NCI-H2029 (cell line): ENCODE measurements at places on chromosomes 16 and 17.
A peak's percentile ranks its signal among the peaks of the same experiment; 100 is the strongest.

- DNase-seq: no peak
Measured at GRCh38 chr17:27065588-27065987, 228.3 kb upstream of the WSB1 start.

DNA sequence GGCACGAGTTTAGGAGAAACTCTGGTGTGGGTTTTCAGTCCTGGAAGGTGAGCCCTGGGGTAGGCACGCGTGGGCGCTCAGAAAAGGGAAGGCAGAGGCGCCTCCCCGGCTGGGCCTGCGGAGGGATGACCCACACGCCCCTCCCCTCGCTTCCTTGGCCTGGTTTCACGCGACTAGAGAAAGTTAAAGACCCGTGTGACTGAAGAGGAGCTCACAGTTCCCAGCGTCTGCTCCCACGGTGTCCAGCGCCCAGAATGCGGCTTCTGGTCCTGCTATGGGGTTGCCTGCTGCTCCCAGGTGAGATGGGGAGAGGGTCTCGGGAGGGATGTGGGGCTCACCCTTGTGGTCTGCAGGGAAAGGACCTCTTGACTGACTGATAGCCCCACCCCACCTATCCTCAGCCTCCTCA, at the start of gene CD300LG:
TSS of gene CD300LG (plus strand) at position 214 of the 409 bp plus-strand sequence. CDS start at position 255, 41 bp downstream.
- DNase-seq: no peak

DNA sequence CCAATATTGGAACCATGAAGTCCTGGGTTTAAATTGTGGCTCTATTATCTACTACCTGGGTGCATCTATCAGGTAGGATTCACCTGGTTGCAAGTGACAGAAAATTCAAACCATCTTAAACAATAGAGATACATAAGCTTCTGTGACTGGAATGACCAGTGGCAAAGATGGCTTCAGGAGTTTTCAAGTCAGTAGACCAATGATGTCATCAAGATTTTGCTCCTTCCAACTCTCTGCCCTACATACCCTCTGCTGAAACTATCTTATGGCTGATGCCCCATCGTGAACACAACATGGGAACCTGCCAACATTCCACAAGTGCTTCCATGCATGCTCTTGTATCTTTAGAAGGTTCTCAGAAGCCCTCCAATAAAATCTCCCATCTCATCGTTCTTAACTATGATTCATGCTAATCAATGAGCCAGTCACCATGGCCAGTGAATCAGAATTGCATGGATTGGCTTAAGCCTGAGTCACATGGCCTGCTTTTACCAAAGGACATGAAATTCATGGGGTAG, 180.9 kb downstream of the GRIN2A start:
- DNase-seq: no peak

GRCh38 chr16:79151-80054, 1.4 kb downstream of the MPG start:
- no peak for DNase-seq

DNA sequence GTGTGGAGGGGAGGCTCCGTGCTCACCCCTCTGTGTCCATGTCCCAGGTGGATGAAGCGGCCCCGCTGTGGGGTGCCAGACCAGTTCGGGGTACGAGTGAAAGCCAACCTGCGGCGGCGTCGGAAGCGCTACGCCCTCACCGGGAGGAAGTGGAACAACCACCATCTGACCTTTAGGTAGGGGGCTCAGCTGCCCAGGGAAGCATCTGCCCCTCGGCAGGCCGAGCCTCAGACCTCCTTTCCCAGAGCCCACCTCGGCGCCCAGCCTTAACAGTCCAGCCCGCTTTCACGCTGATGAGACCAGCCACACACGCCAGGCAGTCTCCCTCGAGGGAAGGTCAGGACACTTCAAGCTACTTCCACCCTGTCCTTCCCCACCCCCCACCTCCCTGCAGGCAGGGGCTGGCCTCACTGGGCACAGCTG, 12.7 kb downstream of the MMP15 start:
- no peak for DNase-seq

- peak; percentile 55 for DNase-seq
Measured at GRCh38 chr17:57987581-57988300, at the start of gene VEZF1. TSS of gene VEZF1 (minus strand) at chr17:57988254. CDS start at chr17:57988111, 143 bp downstream.

DNA sequence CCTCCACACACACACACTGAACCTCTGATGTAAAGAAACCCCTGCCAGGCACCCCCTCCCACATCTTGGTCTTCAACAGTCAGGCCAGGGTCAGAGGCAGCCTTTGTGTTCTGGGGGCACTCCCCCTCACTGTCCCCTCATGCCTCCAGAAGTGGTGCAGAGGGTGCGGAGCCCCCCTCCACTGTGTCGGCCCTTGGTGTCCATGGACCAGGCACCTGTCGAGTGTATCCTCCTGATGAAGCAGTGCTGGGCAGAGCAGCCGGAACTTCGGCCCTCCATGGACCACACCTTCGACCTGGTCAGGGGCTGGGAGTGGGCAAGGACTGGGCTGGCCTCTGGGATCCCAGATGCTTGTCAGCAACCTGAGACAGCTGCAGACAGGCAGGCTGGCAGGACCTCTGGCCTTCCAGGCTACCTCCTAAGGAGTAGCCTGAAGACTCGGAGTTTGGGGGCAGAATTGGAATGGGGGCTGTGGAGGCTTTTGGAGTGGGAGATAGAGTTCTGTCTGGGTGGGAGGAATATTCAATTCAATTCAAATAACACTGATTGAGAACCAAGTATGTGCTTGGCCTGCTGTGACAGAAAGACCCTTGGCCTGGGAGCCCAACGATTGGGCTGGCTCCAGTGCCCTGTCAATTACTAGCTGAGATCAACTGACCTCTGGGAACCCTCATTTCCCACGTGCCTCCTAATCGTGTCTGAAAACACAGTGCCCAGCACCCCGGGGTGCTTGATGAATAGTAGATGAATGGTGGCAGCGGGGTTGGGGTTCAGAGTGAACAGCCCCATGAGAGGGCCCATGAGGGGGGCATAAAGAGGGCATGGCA, 11.5 kb downstream of the GUCY2D start:
- no peak for DNase-seq

DNA sequence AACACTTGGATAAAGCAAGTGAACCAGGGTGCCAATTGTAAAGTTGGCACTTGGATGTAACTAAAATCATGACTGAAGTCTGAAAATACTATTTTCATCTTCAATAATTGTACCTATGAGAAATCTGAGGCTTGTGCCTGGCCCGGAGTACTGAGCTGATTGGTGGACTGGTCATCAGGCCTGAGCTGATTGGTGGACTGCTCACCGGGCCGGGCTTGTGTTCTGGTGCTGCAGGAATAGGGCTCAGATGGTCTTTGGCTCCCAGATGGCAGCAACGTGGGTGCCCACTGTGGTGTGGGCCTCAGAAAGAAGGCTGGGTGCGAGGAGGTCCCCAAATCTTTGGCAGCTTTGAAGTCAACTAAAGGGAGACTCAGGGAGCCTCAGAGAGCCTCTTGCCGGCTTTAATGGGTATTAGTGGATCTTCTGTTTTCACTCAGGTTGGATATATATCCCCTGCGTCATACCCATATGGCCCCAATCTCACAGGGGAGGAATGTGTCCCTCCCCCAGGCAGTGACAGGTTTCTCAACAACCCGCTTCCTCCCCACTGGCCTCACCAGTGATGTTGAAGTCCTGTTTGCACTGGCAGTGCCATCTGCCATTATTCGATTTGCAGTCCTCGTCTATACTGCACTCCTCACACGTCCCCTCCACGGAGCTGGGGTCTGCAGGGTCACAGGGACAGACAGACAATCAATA, 4.7 kb downstream of the UMOD start:
- no peak for DNase-seq

DNA sequence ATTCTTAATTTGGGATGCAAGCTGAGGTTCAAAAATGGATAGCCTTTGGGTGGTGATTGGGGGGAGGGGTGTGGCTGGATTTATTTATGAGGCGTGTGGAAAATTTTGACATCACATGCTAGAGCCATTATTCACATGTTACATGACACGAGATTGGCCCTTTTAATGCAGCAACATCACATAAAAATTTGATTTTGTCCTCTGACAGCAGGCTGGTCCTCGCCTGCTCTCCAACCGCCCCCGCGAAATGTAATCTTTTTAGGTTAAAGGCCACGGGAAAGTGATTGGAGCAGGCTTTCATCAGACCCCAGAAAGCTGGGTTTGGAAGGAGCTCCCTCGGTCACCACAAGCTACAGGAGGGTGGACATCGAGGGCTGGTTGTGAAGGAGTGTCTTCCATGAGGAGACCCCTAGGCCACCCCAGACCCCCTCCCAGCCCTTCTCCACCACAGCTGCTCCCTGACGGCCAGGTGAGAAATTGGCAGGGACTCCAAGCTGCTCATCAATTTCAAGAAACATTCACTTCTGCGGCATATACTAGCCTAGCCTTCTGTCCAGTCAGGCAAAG, 502.7 kb upstream of the PSMD7 start:
- no peak for DNase-seq

DNA sequence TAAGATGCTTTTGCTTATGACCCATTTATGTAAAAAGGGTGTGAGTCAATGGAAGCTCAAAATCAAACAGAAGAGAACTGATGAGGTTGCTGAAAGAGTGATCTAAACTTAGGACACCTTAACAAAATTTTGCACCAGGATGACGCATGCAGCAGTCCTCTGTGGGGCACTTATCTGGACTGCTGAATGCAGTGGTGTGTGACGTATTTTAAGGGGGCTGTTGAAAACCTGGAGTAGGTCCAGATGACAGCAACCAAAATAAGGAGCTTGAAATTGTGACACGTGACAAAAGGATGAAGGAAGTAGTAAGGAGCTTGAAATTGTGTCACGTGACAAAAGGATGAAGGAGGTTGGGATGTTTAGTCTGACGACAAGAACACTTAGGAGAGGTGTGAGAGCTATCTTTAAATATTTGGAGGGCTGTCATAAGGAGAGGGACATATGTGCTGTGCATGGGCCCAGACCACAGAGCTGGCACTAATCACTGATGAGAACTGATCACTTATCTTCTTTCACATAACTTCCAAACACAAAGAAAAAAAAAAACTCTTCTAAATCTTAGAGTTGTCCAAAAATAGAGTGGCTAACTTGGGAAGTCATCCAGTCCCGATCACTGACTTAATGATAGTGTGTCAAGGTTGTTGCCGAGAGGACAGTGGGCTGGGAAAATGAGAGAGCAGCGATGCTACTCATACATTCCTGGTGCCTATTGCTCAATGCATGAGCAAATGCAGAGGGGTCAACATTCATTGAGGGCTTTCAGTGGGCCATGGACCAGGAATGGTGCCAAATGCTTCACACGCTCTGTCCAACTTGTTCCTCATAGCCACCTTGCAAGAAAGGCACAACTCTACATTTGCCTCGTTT, 264.2 kb upstream of the ZFHX3 start:
- DNase-seq: no peak

DNA sequence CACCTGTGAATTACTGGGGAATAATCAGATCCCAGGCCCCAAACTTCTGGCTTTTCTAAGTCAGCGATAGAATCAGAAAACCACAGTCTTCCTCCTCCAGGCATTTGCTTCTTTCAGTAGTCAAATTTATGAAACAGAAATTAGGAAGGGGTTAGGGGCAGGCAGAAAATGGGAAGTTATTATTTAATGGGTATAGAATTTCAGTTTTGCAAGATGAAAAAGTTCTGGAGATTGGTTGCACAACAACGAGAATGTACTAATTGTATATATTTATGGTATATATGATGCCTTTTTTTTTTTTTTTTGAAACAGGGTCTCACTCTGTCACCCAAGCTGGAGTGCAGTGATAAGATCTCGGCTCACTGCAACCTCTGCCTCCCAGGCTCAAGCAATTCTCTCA, 23.5 kb downstream of the ORC6 start:
- DNase-seq: no peak

- no peak for DNase-seq
Measured at GRCh38 chr17:823501-823902, 41.3 kb downstream of the MRM3 start.

- DNase-seq: no peak
Measured at GRCh38 chr16:8554022-8554421, 36.3 kb downstream of the TMEM114 start.

- no peak for DNase-seq
Measured at GRCh38 chr17:35778641-35779196, 16.7 kb downstream of the MMP28 start.

DNA sequence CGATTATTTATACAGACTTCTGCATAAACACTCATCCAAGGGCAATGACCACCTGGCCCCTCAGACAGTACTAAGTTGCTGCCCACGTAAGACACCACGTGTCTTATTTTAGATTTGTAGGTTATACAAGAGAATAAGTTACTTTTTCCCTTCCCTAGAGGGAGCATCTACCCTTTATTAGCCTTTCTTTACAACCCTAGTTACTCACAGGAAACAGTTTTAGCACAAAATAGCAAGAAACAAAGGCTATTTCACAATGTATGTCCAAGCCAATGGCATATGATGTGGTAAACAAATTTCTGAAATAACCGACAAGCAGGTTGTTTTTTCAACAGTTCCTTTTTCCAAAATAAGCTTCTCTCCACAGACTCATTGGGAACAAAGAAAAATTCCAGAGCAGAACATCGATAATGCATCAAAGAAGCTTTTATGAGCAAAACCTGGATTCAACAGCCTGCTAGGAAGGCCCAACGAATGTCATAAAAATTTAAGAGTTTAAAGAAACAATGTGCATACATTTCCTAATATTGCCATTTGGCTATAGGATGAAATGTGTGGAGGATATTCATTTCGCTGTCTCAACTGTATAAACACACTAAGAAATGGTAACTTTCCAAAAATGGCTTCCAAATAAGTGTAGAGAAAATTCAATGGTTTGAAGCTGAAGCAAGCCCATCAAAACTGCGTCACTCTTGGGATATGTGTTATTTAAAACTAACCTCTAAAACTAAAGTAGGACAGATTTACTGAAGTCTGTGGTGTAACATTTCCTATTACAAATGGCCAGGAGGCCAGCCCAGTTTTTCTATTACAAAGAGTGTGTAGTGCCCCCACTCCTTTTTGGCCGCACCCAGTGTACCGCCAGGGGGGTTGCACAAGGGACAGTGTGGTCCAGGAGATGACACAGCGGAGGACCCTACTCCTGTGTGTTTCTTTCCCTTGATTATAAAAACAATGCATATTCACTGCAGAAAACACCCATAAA, 50.4 kb upstream of the ERN1 start:
- no peak for DNase-seq

GRCh38 chr17:7173687-7174602, 5.2 kb downstream of the ASGR1 start:
- DNase-seq: no peak

DNA sequence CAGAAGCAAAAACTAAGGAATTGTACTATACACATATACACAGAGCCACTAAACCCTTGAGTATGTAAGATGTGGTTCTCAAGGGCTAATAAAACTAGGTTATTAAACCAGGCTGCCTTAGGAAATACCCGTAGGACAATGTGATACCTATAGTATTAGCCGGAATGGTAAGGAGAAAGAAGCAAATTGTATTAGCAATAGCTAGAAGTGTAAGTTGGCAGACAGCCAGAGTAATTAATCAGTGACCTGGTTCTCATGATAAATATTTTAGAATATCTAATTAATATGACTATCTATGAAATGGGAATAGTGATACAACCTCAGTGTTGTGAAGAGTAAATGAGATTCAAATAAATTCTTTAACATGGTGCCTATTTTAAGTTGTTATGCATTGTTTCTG, 18.6 kb downstream of the GDPD1 start:
- no peak for DNase-seq

GRCh38 chr17:3037259-3037658, 26.1 kb downstream of the OR1D5 start:
- DNase-seq: no peak

- DNase-seq: no peak
Measured at GRCh38 chr17:8703001-8703400, 41.6 kb downstream of the CCDC42 start.
